ENCODE measurements at places on chromosomes 3 and 15. TPM values are rescaled to one million over a fixed set of nuclear protein-coding genes. Genes with fewer than 3 reads are reported as not detected.

The IL17RB gene
- polyA plus RNA-seq, result 0.18 TPM

The SKIC8 gene
- 91.9 TPM for polyA plus RNA-seq

The SYNM gene
- 0.31 TPM for polyA plus RNA-seq

The BCL2A1 gene
- 0.06 TPM for polyA plus RNA-seq

The LSG1 gene
- polyA plus RNA-seq, result 25.9 TPM

The CHRNA3 gene
- polyA plus RNA-seq, result not detected

GRCh38 chr15:58889363-58889762 lies 44.1 kb downstream of the SLTM start:
- DNase-seq, result peak; percentile 48

- DNase-seq, result no peak
Measured at GRCh38 chr3:155737844-155738460, 6.9 kb downstream of the PLCH1 start.

- DNase-seq, result no peak
Measured at GRCh38 chr3:110956081-110956480, 115.5 kb upstream of the NECTIN3 start.

Data from mammary epithelial cell (primary cell).